ENCODE measurements at places on chromosomes 2 and 18. TPM values are rescaled to one million over a fixed set of nuclear protein-coding genes. Genes with fewer than 3 reads are reported as not detected.

GRCh38 chr2:147231607-147232006 lies 613.2 kb upstream of the ACVR2A start:
- DNase-seq: no peak

- no peak for DNase-seq
Observed at GRCh38 chr2:103982691-103983090, 871.2 kb upstream of the POU3F3 start.

DNA sequence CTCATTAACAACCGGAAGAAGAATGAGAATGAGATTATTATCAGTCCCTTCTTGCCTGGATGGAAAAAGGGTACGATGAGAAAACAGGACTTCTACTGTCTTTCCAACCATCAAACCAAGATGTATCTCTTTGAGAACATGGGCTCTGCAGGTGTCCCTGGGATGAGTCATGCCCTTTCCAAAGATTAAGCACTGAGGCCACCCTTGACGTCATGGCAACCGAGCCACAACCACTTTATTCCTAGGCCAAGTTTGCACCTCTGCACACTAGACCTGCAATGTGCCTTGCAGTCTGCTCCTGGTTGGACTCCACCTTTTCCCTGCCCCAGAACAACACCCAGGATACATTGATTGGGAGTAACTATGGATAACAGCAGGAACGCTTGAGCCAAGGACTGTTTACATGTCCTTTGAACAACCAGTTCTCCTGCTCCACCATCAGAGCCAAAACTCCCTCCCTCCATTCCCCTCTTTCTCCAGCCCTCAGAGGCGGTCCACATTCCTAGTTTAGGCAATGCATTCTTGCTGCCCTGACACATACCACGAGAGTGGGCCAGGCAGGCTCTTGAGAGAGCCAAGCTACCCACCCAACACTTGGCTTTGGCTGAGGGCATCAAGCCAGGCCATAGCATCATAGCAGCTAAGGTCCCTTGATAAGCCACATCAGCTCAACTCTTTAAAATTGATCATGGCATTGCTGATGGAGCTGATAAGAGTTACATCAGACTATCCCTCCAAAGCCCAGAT lies 310.7 kb downstream of the TNS1 start:
- DNase-seq: no peak

The MLPH gene
- total RNA-seq: 33.8 TPM

The COL4A4 gene
- 6.3 TPM for total RNA-seq

The RIT2 gene
- total RNA-seq: not detected

- DNase-seq: no peak
Observed at GRCh38 chr2:96164459-96165184, 19.4 kb upstream of the DUSP2 start.

- DNase-seq: no peak
Observed at GRCh38 chr2:42136782-42137124, 32.4 kb upstream of the EML4 start.

The AP1S3 gene
- 43.9 TPM for total RNA-seq

GRCh38 chr18:32429402-32429801 lies 41.3 kb downstream of the GAREM1 start:
- no peak for DNase-seq

The RABL2A gene
- 19.3 TPM for total RNA-seq

DNA sequence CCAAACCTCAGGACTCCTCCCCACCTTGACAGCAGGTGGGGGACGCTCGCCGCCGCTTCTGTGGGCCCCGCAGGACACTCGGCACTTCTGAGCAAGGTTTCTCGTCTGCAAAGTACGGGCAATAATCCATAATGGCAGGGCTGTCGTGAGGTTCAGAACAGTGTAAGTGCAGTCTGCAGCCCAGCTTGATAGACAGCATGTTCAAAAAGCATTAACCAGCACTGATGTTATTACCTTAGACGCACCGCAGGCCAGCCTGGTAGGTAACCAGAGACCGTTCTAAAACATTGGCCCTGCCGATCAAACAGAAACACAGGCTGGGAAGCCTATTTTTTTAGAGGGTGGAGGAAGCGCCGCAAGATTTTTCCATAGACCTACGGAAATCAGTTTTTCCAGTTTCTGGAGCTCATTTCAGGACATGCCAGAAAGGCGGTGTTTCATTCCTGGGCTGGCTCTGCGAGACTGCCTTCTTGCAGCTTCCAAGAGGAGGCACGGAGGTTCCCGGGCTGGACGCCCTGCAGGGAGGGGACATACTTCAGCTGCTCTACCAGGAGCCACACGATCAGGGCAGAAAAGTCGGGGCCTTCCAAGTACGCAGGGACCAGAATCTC lies 148.7 kb downstream of the TPO start:
- DNase-seq: no peak

The PRKAG3 gene
- not detected for total RNA-seq

The PID1 gene
- 3.6 TPM for total RNA-seq

Measured in Caki2 (cell line).